ENCODE measurements at places on chromosomes 7 and 10.

DNA sequence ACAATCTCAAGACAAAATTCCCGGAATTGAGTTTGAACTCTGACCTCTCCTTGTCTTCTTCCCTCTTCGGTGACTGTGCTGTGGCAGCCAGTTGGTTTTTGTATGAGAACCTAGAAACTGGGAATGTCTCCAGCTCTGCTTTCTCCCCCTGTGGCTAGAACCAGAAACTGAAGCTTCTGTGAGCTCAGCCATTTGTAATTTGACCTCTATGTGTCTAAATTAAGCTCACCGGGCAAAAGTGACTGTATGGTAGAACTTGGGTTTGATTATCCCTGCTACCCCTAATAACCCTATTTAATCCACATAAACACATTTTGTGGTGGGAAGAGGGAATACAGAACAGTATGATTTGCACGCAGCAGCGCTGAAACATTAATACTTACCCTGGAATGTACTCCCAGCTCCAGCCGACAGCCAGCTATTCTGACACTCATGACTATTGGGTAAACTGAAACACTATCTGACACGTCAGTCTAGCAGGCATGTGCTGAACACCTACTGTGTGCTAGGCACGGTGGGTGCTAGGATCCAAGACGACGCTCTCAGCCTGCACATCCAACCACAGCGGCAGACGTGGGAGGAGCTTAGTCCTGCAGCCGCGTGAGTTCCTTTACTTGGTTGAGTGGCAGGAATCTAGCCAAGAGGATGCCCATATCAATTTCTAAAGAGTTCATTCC lies 324.8 kb downstream of the SFMBT2 start:
- DNase-seq = no peak

- DNase-seq = no peak
Measured at GRCh38 chr10:24382979-24383663, 174.2 kb downstream of the KIAA1217 start.

- DNase-seq = no peak
Measured at GRCh38 chr7:124257638-124258308, 224.9 kb upstream of the TMEM229A start.

- no peak for DNase-seq
Measured at GRCh38 chr7:38220452-38220851, 42.4 kb downstream of the STARD3NL start.

GRCh38 chr7:77258014-77258413 lies 58.4 kb upstream of the FGL2 start:
- DNase-seq = no peak

GRCh38 chr7:69285854-69286253 lies 312.4 kb upstream of the AUTS2 start:
- no peak for DNase-seq

- no peak for DNase-seq
Measured at GRCh38 chr10:11449761-11450160, 161.7 kb downstream of the USP6NL start.

DNA sequence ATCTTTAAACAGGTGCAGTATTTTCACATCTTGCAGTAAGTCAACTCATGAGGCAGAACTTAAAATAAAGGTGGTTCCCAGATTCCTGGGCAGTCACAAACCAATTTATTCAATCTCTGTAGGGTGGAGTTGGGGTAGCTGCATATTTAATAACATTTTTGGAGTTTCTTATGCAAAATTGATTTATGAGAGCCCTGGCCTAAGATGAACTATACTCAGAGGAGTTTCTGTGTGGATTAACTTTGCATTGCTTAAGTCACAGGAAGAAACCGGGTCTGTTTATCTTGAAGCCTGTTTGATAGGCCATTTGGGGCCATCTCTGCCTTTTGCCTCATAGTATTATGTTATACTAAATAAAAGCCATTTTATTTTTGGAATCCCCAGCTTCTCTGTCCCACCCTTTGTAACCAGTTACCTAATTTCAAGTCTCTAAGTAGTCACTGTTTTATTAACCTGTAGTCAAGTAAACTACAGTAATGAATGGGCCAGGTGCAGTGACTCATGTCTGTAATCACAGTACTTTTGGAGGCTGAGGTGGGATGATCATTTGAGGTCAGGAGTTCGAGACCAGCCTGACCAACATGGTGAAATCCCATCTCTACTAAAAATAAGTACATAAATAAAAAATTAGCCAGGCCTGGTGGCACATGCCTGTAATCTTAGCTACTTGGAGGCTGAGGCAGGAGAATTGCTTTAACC lies 104.4 kb upstream of the FAM3C start:
- DNase-seq = no peak

GRCh38 chr7:131320603-131321002 lies 7.1 kb upstream of the MKLN1 start:
- no peak for DNase-seq

DNA sequence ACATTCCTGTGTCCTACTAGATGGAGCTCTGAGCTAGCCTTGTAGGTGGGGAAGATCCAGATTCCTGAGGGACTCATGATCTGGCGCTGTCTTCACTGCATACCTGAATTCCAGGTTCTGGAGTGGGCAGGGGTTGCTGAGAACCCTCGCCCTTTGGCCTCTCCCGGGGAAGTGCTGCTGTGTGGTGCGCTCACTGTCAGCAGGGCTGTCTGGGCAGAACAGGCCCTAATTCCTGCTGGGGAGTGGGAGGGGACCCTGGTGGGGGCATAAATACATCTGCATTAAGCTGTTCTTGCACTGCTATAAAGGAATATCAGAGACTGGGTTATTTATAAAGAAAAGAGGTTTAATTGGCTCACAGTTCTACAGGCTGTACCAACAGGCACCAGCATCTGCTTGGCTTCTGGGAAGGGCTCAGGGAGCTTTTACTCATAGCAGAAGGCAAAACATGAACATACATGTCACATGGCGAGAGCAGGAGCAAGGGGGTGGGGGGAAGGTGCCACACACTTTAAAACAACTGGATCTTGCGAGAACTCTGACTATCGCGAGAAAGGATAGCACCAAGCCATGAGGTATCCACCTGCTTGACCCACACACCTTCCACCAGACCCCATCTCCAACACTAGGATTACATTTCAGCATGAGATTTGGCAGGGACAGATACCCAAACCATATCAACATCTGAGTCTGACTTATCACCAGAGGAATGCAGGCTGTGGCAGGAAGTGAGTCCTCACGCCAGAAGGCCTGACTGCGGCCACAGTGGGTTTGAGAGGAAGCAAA lies 115.0 kb downstream of the ADCY1 start:
- no peak for DNase-seq

DNA sequence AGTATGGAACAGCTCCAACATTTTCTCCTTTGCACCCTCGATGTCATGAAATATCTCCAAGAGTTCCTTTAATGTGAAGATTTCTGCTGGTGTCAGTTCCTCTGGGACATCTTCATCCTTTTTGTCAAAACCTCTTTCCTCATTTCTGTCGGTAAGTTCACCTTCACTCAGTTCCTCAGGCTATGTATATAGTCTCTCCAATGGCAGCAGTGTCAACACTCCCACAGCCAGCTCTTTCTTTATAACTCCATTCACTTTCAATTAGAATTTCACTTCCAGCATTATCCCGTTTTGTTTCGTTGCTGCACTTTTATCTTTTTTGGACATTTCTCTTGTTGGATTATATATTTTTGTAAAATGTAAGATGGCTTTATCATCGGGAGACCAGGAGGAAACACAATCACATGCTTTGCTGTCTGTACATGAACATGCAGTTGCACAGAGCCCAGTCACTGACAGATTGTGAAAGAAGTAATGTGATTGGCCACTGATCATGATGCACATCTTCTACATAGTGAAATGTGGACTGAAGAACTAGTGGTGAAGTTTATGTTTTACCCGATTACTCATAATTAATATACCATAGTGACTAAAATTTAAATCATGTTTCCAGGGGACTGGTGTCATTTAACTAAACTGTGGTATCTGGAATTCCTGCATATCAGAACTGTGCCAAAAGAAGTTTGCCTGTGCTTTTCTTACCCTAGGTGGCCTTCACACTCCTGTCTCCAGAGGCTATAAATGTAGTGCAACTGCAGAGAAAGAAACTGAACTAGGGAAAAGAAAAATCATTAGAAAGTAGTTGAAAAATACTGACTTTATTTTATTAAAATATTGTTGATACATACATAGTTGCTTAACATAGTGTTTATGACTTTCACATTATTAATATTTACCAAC lies 289.6 kb downstream of the PPP1R3A start:
- DNase-seq = no peak

- DNase-seq = no peak
Measured at GRCh38 chr7:79282070-79282694, 171.3 kb downstream of the MAGI2 start.

DNA sequence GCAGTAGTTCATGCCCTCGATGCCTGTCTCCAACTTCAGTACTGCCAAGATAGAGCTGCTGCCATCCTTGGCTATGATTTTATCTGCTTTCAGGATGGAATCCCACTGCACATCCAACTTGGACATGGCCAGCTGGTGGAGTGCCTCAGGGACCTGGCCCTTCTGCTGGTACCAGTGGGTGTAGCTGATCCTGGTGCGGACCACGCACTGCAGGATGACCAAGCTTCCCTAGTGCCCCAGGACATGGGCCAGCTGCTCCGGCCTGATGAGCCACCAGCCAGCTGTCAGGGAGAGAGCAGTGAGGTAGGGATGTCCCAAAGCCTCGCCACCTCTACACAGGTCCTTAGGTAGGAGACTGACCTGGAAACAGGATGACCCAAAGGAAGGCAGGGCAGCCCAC lies 49.0 kb upstream of the TARP start:
- no peak for DNase-seq

GRCh38 chr7:142583446-142583845 lies 165.8 kb upstream of the PRSS1 start:
- DNase-seq = no peak

GRCh38 chr10:36094096-36094495 lies 452.0 kb upstream of the FZD8 start:
- DNase-seq = no peak

- no peak for DNase-seq
Measured at GRCh38 chr7:25595996-25596395, 367.7 kb upstream of the NPVF start.

DNA sequence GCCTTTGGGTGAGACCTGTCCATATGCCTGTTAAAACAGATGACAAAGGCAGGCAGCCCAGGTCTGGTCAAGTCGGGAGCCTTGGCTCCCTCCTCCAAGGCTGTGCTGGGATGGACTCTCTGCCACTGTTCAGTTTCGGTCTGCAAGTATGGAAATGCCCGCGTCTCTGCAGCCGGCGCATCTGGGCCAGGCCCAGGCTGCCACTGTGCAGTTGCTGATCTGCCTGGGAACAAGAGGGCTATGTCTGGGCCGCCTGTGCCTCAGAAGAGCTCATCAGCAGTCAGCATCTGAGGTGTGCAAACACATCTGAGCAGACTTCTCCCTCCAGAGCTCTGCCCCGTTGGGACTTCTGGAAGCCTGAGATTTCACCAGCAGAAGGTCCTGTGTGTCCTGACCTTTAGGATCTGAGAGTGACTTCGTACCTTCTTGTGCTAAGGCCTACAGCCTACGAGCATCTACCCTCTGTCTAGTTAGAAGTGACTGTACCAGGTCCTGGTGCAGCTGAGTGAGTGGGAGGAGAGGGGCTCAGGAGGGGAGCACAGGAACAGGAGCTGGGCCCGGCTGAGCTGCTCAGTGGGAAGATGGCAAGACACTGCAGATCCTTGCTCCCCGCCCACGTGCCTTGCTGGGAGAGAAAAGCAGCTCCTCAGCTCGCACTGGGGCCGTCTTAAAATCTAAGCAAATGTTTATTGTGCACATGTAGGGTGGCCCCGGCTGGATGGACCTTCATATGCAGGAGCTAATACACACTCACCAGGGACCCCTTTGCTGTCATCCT lies 50.9 kb downstream of the DOCK1 start:
- no peak for DNase-seq

DNA sequence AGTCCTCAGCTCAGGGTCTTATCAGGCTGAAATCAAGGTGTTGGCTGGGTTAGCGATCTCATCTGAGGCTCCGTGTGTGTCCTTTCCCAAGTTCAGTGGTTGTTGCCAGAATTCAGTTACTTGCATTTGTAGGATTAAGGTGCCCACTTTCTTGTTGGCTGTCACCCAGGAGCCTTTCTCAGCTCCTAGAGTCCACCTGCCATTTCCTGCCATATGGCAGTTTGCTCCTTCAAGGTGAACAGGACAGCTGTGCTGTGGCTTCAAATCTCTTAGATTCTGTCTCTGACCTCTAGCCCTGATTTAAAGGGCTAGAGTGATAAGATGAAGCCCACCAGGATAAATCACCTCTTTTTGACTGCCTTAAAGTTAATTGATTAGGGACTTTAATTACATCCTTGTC lies 1.0 kb upstream of the HIF1AN start:
- DNase-seq = no peak

GRCh38 chr10:28533571-28534304 lies 820 bp downstream of the WAC start:
- DNase-seq = peak; percentile 36

- DNase-seq = no peak
Measured at GRCh38 chr10:43945908-43946307, 297.2 kb upstream of the ZNF32 start.

- no peak for DNase-seq
Measured at GRCh38 chr10:25642721-25643120, 291.3 kb upstream of the MYO3A start.

- DNase-seq = no peak
Measured at GRCh38 chr7:157853076-157853788, 516.4 kb downstream of the DNAJB6 start.

DNA sequence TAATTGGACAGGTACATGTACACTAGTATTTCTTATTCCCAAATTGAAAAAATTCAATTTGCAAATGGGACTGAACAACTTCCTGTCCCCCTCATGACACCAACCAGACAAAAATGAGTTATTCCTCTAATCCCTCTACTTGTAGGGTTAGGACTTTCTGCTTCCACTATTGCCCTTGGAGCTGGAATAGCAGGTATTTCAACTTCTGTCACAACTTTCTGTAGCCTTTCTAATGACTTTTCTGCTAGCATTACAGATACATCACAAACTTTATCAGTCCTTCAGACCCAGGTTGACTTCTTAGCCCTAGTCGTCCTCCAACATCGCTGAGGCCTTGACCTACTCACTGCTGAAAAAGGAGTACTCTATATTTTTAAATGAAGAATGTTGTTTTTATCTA lies 6.4 kb downstream of the CYP3A7 start:
- DNase-seq = no peak

DNA sequence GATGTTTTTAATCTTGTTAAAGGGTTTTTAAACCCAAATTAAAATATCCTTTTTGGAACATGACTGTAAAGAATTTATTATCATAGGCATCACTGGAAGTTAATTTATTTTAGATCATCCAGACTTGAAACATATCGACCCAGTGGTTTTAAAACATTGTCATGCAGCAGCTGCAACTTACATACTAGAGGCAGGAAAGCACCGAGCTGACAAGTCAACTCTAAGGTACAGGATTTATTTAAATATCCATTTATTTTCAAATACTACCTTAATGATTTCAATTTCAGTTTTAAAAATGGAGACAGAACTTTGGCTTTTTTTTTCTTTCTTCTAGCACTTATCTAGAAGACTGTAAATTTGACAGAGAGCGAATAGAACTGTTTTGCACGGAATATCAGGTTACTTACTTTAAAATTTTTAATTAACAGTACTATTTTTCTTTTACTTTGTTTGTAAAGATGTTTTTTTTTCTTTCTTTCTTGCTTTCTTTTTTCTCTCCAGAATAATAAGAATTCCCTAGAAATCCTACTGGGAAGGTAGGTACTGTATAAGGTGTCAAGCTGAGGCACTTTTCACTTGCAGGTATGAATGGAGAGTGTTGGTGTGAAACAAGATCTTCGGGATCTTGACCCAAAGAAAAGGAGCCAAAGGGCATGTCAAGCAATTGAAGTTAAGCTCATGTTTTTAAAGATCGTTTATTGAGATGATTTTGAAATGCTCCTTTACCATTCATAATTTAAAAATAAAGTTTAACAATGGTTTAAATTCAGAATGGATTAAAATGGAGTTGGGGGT lies 1.8 kb downstream of the COMMD3 start:
- no peak for DNase-seq

Measured in stimulated activated CD8-positive, alpha-beta memory T cell treated with anti-CD3 and anti-CD28 coated beads, Interleukin-7, amount 100 ng/mL, for 1 hour (primary cell).